CD4-positive, alpha-beta memory T cell (primary cell): ENCODE measurements at places on chromosomes 7 and 10. TPM values are rescaled to one million over a fixed set of nuclear protein-coding genes. Genes with fewer than 3 reads are reported as not detected.

DNA sequence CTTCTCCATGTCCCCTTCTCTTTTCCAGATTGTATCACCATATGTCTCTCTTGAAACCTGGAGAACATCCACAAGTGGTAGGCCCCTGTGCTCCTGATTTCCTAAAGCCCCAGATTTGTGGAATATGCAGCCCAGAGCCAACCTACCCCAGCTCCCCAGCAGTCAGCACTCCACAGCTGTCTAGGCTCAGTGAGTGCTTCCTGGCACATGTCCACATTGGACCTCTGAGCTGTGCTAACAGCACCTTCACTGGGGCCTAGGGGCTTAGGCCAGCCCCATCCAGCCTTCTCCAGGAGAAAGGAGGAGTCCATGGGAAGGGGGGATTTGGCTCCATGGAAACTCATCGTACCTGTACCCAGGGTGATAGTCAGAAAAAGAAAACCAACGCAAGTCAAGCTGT lies 192.7 kb downstream of the FGFR2 start:
- DNase-seq = no peak

DNA sequence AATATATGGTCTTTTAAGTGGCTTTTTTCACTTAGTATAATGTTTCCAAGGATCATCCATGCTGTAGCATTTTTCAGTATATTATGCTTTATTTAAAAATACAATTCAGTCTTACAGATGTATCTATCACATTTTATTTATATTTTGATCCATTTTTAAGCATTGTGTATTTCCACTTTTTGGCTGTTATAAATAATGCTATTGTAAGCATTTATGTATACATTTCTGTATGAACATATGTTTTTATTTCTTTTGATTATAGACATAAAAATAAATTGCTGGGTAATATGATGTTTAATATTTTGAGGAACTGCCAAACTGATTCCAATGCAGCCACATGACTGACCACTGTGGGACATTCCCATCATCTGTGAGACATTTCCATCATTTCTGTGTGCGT lies 1662.0 kb downstream of the REEP3 start:
- no peak for DNase-seq

- no peak for DNase-seq
Observed at GRCh38 chr10:133327651-133328357, 8.9 kb downstream of the CALY start.

GRCh38 chr7:78673272-78673671 lies 780.2 kb downstream of the MAGI2 start:
- no peak for DNase-seq

- DNase-seq = no peak
Observed at GRCh38 chr7:48943279-48943990, 19.1 kb downstream of the CDC14C start.

DNA sequence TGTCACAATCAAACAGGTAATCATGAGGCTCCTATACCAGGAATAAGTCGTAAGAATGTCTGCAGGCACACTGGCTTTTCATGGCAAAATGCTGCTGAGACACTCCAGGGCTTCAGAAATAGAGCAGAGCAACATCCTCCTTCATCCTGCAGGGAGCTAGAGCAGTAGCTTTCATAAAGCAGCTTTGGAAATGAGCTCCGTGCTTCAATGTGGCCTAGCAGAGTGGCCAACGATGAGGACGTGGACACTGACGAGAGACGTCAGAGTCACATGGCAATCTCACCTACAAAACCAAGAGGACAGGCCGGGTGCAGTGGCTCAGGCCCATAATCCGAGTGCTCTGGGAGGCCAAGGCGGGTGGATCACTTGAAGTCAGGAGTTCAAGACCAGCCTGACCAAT lies 9.8 kb downstream of the COBL start:
- no peak for DNase-seq

DNA sequence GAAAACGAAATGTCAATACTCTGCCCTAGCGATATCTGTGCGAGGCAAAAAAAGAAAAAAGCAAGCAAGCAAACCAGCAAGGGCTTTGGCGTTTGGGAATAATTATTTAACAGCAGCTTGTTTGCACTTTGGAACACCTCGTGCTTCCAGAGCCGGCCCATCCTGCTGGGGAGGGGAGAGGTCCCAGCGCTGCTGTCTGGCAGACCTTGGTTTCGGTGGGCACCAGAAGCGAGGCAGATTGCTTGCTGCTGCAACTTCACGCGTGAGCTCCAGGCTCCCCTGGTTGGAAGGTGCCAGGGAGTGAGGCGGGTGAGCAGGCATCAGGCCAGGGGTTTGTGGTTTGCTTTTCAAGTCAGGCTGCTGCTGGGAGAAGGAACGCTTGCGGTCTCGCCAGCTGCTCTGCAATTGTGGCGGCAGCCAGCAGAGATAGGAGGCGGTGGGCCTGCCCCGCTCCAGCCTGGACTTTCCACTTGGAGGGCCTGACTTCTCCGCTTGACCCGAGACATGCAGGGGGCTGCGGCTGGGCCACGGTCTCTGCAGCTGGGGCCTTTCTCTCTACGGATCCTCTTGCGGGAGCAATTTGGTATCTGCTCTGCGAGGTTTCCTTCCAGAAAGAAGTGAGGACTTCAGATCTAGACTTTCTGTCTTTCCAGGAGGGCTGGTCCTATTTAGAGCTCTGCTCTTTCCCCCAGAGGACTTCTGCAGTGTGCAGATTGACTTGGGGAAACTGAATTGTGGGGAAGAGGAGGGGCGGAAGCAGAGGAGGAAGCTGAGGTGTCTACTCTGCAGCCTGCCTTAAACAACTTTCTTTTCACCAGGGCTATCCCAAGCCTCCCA lies 131.4 kb downstream of the PRPF18 start:
- peak; percentile 57 for DNase-seq

- no peak for DNase-seq
Observed at GRCh38 chr7:73912223-73912622, 51.3 kb downstream of the TMEM270 start.

DNA sequence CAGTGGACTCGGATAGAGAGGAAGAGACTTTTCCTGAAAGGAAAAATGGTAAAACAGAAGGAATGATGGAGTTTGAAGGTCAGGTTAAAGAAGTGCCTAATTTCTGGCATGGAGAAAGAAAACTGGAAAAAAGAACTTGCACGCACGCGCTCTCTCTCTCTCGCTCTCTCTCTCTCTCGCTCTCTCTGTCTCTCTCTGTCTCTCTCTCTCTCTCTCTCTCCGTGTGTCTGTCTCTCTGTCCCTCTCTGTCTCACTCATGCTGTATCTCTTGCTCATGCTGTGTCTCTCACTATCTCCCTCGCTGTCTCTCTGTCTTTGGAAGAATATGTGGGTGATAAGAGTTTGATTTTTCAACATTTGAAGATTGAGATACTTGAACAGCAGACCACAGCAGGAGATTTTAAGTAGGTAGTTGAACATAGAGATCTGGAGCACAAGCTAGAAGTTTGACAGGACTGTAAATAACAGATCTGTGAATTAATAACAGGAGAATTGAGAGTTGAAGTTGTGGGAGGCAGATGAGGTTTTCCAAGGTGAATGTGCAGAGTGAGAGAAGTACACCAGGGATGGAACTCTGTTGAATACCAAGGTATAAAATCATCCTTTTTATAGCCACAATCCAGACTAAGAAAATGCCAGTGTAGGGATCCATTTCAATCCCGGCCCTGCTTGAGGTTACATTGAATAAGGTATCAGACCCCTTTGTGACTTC lies 33.1 kb downstream of the ADD3 start:
- DNase-seq = no peak

DNA sequence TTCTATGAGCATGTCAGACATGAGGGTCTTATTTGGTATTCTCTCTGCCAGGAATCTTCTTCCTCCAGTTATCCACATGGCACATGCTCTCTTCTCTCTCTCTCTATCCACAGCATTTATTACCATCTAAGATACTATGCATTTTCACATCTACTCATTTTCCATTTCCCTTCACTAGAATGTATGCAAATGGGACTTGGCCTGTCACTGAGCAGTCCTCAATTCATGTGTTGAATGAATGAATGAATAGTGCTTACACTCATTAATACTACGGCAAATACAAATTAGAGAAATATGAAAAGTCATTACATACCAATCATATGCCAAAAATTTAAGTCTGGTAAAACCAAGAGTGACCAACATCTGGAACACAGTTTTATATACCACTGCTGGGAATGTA lies 34.0 kb downstream of the COA1 start:
- no peak for DNase-seq

GRCh38 chr10:94085288-94085687 lies 91.6 kb downstream of the PLCE1 start:
- no peak for DNase-seq

DNA sequence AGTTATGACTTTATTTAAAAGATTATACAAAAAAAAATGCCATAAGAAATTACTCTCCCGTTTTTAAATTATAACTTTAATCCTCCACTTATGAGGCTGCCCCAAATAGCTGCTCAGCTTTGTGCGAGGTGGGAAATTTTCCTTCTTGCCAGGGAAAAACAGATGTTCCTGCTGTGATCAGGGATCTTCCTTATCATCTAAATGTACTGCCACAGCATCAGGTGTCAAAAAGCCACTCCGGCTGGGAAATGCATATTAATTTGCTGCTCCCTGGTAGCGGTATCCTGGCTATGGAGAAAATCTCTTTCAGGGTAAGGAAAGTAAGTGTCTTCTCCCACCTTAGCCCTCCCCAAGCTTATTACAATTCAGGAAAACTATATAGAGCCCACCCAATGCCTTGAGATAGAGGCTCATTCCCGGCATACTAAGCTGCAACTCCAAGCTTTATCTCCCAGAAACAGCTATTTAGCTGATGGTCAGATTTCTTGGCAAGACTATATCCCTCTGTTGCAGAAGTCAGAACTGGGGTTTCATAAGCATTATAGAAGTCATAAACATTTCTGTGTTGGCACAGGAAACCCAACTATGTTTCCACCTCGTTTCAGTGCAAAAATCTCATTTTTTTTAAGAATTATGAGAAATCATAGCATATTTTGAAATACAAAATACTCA lies 360.4 kb downstream of the PARD3 start:
- DNase-seq = no peak

- DNase-seq = no peak
Observed at GRCh38 chr10:132169031-132169765, 17.6 kb upstream of the DPYSL4 start.

- no peak for DNase-seq
Observed at GRCh38 chr7:73997056-73997455, 30.9 kb upstream of the ELN start.

DNA sequence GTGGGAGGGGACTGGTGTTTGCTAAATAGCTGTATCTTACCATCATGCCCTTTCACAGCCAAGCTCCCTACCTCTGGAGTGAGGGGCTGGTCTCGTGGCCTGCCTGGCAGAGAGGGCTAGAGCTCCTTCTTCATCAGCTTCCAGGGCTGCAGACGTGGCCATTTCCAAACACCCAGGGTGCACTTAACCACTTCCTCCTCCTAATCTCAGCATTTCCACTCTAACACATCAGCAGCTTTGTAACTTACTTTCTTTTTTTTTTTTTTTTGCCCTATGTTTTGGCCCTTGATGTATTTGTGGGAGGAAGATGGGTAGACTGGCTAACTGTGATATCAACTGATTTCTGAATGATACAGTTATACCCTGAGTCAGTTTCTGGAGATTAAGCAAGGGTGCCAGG lies 27.4 kb downstream of the LRRC4 start:
- DNase-seq = no peak

GRCh38 chr10:42960491-42960990 lies 116.3 kb upstream of the RET start:
- no peak for DNase-seq

- DNase-seq = no peak
Observed at GRCh38 chr7:1664711-1665548, 5.1 kb upstream of the ELFN1 start.

DNA sequence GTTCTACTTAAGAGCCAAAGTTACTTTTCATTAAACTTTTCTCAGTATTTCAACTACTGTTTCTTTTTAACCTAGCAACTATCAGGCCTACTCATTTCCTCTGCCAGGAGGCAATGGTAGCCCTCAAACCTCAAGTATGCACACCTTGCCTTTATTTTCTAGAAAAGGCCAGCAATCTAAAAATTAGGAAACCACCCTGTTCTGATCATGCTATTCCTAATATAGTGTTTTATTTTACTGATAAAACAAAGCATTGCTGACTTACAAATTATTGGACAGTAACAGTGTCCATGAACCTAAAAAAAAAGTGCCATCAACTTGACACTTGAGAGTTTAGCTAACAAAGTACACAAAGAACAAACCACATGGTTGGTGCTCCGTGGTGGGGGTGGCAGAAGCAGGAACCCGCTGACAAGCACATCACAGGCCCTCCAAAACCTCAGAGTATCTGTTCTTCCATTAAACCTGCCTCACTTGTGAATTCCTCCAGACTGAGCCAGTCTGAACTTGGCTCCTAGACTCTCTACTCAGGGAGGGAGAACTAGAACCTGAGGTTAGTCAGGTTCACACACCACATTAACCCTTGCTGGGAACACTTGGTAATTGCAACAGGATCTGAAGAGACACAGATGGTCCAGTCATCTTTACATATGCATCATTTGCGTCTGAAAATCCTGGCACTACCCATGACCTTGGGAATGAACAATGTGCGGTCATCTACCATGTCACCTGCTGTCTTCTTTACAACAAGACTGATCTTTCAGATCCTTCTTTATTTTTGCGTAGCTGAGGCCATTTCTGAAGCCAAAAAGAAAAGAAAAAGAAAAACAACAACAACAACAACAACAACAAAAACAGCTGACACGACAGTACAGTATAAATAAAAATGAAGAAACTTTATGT lies 31.9 kb downstream of the PIP4K2A start:
- peak; percentile 81 for DNase-seq

- DNase-seq = peak; percentile 20
Observed at GRCh38 chr10:126504063-126504760, 115.9 kb upstream of the ADAM12 start.

DNA sequence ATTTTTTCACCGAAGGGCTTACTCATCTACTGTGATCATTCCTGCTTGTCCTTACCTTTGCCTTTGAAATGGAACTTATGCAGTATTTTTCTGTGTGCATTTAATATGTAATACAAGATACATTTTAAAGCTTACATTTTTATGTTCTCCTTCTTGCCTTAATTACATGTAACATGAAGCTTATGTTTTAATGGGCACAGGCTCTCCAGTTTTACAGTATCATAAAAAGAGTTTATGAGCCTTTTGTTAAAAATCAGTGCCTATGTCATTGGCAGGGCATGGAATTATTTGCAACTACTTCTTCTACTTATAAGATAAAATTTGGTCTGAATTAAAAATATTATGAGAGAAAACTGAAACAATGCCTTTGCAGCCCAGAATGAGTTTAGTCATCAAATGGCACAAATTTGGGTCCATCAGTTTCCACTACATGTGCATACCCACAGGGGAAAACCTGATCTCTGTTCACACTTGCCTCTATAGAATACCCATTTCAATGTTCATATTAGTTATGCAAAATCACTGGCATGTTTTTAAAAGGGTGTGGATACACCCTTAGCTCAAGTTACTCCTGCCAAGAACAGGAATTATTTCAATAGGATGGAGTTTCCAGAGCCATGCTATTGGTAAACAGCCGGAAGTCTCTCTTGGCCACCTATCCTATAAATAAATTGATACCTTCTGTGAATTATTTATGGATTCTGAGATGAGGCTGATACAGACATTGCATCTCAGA lies 27.9 kb upstream of the WNT16 start:
- no peak for DNase-seq

GRCh38 chr7:131057015-131057793 lies 270.5 kb upstream of the MKLN1 start:
- DNase-seq = peak; percentile 79

The CTAGE8 gene
- 0.39 TPM for polyA plus RNA-seq

The RBP3 gene
- polyA plus RNA-seq = not detected

The CRTAC1 gene
- not detected for polyA plus RNA-seq

The ACSM6 gene
- polyA plus RNA-seq = not detected

The ZNF485 gene
- 4.7 TPM for polyA plus RNA-seq

The PLCE1 gene
- polyA plus RNA-seq = 0.20 TPM

The SDK1 gene
- not detected for polyA plus RNA-seq
